ENCODE measurements at places on chromosomes 7 and 10.
A peak's percentile ranks its signal among the peaks of the same experiment; 100 is the strongest.

DNA sequence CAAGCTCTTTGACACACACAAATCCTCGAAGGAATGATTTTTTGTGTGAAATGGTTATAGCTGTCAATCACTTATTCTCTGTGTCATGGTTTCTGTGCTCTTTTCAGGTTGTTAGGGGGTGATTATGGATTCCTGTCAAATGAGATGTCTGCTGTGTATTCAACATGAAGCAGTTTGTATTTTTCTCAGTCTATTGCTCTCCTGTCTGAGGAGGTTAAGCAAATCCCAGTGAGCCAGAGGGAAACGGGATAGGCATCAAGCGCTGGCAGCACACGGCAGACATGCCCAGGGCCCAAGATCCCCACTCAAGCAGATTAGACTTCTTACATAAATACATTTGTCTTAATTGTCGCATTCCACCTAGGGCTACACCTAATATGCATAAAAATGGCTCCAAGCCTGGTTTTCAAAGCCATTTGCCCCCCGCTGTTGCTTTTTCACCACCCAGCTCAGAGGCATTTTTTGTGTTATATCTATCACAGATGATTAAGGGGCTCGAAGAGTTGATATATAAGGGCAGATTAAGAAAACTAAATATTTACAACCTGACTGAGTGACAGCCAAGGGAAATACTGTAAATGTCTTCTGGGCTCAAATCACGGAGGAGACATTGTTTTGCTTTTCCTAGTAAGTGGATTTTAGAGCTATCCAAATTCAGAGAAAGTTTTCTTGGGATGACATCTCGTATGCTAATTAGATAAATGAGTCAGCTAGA, 192.7 kb upstream of the LRGUK start:
- DNase-seq, result no peak

- DNase-seq, result no peak
Measured at GRCh38 chr10:49579621-49580020, 30.5 kb upstream of the SLC18A3 start.

- no peak for DNase-seq
Measured at GRCh38 chr10:110022716-110023504, 15.1 kb downstream of the ADD3 start.

DNA sequence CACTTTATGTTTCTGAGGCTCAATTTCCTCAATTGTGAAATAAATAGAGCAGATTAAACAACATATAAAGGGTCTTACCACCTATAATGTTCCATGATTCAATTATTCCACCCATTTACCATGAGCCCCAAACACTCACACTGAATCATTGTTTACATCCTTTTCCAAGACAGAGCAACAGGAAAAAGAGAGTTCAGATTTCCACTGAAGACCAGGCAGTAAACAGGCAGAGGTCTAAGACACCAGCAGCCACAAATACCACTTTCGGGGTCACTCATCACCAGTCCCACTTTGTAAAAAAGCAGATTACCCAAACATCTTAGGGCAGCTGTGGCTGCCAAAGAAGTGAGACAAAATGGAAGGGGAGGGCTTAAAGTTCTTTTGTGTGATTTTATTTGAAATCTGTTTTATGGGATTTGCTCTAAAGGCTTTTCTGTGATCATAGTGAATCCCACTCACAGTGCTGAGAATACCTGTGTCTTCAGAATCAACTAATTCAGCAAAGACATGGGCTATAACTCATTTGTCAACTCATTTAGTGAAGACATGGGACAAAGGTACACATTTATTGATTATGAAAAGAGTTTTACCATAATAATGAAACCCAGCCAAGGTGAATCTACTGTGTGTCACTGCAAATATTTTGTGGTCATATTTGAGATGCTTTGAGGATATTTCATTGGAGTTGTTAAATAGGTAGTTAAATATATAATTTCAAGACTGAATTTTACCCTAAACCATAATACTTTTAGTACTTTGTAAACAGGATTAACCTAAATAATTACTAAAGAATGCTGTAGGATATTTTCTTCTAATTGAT, 24.8 kb upstream of the DLD start:
- no peak for DNase-seq

- no peak for DNase-seq
Measured at GRCh38 chr7:1677206-1678080, 7.4 kb downstream of the ELFN1 start.

DNA sequence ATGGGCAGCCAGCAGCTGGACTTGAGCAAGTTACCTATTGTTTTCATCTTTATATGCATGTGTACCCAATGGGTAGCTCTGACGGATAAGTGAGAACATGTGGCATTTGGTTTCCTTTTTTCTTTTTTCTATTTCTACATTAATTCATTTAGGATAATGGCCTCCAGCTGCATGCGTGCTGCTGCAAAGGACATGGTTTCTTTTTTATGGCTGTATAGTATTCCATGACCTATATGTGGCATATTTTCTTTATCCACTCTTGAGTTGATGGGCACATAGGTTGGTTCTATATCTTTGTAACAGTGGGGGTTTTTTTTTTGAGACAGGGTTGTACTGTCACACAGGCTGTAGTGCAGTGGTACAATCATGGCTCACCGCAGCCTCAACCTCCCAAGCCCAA, 37.4 kb downstream of the ASZ1 start:
- DNase-seq, result no peak

GRCh38 chr7:123131140-123131539, 68.6 kb downstream of the SLC13A1 start:
- no peak for DNase-seq

- no peak for DNase-seq
Measured at GRCh38 chr7:3107228-3107763, 63.6 kb upstream of the CARD11 start.

DNA sequence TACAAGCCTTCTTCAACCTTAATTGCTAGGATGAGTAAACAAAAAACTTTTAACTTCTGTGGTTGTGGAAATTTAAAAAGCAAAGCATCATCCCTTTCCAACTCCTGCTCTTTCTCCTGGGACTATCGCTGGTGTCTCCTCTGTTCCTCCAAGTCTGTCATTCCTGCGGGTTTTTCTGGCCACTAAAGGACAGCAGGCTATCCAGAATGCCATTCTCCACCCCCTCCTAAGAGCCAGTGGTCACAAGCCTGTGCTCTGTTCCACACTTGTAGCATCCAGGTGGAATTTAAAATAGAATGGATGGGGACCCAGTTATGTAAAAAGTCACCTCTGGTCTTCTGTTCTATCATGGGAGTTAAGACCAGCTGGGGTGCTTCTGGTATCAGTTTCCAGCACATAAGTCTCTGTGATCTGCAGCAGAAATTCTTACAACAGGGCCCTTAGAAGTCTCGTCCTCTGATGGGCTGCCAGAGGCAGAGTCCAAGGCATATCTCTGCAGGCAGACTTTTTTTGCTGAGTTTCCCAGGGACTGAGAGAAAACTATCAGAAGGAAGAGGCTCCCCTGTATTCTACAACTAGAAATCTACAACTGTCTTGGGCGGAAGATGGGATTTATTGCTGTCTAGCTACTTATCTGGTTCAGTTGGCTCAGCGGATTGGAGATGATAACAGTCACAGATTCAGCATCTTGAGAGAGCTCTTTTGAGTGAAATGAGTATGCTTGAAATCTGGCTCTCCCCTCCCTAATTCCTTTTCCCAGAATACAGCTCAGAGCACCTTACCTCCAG, 5.1 kb upstream of the WNT16 start:
- no peak for DNase-seq

DNA sequence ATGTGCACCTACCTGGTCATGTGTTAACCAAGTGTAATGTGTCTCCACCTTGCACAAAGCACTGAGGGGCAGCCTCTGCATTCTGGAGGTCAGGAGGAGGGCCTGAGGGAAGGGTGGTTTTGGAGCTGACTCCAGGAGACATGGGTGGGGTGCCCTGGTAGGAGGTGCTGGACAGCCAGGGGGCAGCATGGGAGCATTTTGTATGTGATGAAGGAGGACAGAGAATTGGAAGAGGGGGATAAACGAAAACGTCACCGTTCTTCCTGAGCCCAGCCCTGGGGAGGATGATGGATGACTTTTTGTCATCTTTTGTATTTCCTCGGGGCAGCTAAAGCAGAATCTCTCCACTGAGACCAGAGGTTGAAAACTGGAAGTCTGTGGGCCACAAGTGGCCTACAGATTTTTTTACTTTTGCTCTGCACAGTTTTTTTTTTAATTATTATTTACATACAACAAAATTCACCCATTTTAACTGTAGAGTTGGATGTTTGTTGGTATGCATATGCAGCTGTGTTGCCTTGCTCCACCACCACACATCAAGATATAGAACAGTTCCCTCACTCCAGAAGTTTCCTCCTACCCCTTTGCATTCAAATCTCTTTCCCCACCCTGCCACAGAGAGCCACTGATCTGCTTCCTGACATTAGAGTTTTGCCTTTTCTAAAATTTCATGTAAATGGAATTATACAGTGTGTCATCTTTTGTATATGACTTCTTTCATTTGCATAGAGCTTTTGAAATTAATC, 242.5 kb downstream of the VTI1A start:
- no peak for DNase-seq

DNA sequence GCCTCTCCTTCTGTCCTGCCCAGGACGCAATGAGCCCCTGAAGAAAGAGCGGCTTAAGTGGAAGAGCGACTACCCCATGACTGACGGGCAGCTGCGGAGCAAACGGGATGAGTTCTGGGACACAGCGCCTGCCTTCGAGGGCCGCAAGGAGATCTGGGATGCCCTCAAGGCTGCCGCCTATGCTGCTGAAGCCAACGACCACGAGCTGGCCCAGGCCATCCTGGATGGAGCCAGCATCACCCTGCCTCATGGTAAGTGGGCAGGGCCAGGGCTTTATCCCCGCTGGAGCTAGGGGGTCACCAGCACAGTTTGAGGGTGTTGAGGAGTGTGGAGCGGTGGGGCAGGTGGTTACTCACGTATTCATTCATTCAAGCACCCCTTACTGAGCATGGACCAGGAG, 4.7 kb upstream of the ANKRD2 start:
- DNase-seq, result no peak

DNA sequence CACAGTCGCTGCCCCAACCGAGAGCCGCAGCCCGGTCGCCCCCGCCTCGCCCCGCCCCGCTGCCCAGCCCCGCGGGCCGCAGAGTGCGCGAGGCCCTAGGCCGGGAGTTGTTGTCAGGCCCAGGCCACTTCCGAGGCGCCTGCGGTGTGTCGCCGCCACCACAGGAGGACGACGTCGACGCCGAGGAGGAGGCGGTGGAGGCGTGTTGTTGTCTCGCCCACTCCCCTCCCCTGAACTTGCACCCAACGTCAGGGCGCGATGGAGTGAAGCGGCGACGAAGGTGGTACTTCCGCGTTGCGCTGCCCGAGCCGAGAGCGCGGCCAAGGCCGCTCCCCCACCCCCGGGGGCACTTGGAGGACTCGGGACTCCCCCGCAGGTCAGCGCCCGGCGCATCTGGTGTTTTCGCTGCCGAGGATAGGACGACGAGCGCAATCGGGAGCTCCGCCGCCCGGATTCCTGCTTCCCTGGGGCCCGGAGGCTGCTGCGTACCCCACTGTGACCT, at the start of gene CDK13:
Gene CDK13, plus strand, starts transcription at position 286 of the 502 bp plus-strand sequence. CDS start 386 bp downstream, outside the sequence.
- DNase-seq, result peak; percentile 91

DNA sequence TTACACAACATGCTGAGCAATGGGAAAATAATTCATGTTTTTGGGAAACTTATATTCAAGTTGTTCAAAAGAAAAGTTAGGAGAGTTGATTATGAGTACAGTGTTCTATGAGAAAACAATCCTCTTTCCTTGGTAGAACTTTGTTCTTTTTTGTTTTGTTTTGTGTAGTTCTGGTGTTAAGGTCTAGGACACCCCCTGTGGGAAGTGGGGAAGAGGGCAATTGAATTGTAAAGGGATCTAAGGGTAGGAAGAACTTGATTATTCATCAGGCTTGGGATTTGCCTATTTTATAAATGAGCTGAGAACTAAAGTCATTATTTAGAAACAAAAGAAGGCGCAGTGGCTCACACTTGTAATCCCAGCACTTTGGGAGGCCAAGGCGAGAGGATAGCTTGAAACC, 25.9 kb upstream of the CDK13 start:
- DNase-seq, result no peak

DNA sequence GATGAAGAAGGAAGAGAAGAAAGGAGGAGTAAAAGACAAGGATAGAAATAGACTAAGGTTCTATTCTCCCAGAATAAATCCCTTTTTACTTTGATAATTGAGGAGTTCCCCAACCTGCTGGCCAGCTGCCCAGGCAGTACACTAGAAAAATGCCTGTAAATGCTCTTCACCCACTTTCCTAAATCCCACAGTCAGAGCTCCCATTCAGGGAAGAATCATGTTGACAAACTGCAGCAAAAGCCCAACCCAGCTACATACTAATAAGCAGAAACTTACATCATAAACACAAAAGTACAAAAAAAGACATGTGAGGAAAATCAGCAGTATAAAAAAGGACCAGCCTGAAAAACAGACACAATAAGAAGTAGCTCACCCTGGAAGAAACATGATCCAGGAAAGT, 15.8 kb upstream of the KDM7A start:
- DNase-seq, result no peak
